ENCODE measurements at places on chromosomes 6 and 20.

GRCh38 chr20:46117704-46118467, at the start of gene CD40:
Gene CD40 (plus strand): TSS chr20:46118314. CDS start chr20:46118344, 30 bp downstream.
- no peak for DNase-seq

DNA sequence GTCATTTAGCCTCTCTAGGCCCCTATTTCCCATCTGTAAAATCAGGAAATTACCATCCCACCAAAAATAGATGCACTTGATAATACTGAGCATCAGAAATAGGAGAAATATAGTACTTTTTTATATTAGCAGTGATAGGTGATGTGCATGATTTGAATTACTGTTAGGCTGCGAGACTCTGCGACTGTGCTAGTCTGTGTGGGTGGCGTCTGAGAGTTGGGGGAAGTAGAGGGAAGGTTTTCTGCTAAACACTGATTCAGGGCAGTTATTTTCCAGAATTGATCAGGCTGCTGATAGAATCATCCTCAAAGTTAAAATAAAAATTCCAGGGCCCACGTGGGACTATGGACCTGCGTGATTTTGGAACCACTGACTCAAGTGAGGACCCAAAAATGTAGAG, 60.4 kb upstream of the ARMH2 start:
- no peak for DNase-seq

DNA sequence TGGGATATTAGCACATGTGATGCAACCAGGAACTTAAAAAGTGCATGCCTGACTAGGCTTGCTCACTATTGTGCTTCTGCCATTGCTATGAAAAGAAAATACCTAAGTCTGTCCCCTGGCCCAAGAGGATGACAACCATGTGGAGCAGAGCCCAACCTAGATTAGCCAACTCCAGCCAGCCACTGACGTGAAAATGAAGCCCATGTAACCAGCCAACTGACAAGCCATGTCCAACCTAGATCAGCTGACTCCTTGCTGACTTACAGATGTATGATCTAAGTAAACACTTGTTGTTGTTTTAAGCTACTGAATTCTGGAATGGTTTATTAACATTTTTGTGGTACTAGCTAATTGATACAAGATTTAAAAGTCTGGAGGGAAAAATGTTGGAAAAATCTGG, 47.5 kb downstream of the PIGU start:
- DNase-seq: no peak

GRCh38 chr20:34553366-34553867, 5.1 kb upstream of the MAP1LC3A start:
- no peak for DNase-seq

GRCh38 chr6:15608396-15608795, 54.4 kb downstream of the DTNBP1 start:
- no peak for DNase-seq

DNA sequence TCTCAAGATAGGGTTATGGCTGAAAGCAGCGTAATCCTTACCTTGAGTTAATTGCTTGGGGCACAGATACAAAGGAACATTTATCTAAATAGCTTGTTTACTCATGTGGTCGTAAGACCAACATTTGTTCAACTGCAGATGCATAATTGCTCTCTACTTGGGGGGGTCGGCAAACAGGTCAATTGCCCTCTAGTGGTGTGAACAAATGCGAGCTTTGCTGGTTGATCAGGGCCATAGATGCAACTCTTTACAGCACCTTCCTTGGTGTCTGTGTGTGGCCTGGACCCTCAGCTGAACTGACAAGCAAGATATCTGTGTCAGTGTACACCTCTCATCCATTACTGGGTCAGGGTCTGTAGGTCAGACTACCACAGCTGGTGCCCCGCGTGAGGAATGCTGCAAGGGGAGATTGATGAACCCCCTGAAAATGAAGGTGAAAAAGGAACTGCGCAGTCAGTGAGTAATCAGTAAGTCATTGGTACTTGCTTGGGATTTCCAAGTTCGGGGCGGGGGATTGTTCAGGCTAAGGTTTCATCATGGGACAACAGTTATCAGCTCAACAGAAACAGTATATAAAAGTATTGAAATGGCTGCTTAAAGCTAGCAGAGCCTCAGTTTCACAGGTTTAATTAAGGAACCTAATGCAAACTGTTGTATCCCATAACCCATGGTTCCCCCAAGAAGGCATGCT, 24.0 kb downstream of the HLA-DPA1 start:
- no peak for DNase-seq

DNA sequence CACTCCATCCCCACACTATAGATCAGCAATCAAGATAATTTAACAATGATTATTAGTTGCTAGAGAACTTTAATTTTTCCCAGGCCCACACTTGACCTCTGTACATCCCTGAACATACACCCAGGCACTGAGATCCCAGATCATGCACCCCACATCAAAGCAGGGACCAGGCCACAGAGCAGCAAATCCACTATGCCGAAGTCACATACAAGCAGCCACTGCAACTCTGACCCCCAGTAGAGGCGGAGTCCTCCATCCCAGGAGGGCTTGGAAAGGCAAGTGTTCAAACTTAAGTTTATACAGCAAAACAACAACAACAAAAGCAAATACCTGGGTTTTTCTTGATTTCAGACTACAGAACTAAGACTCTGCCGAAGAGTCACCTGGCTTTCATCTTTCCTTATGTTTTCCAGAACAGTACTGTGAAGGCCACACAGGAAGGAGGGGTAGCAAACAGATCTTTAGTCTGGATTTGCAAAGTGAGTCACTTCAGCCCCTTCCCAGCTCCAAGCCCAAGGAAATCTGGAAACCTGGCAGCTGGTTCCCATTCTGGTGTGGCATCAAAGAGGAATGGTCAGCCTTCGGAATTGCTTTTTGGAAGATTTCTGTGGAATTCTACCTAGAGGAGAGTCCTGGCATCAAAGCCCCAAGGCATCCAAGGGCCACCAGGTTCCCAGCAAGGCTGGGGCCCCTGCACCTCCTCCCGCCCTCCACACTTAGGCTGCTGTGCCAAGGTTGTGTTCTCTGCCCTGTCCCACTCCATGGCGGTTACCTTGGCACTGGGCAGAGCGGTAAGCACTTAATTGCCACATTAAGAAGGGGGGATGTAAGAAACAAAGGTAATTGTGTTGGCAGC, 7.3 kb downstream of the JAG1 start:
- DNase-seq: no peak

GRCh38 chr6:16681260-16681873, 79.9 kb downstream of the ATXN1 start:
- no peak for DNase-seq

DNA sequence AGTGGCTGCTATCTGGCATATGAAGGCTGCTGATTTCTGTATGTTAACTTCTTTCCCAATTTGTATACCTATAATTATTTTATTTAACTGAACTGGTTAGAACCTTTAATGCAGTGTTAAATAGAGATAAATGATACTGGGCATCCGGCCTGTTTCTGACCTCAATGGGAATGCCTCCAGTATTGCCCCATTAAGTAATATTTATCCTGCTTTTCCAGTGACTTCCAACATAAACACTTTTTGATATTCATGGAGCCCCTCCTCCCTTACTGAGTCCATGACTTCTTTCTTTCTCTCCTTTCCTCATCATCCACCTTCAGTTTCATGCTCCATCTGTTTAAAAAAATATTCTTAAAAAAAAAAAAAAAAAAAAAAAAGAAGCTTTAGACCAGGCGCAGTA, 8.8 kb downstream of the TRIM27 start:
- DNase-seq: no peak

GRCh38 chr6:154440422-154441043, 70.0 kb downstream of the CNKSR3 start:
- DNase-seq: no peak

DNA sequence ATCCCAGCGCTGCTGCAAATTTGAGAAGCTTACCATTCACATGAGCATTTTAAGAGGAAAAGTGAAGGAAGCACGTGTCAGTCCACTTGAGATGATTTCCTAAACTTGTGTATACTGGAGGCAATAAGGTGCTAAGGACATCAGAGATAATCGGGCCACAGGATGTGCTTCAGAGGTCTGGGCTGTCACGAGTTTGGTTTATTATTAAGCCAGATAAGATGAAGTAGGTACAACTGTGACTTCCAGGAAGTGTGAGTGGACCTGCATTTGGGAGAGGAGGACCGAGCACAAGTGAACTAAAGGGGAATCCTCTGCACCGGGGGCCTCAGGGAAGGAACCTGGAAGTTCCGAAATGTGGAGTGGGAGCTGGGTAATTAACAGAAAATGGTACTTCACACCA, 1.4 kb downstream of the SAMD5 start:
- peak; percentile 41 for DNase-seq

- no peak for DNase-seq
These were observed 35.5 kb upstream of the MRAP2 start for GRCh38 chr6:83998021-83998584.

- no peak for DNase-seq
These were observed 1.5 kb upstream of the GZF1 start for GRCh38 chr20:23360531-23360930.
